ENCODE measurements at places on chromosomes 3 and 15.

DNA sequence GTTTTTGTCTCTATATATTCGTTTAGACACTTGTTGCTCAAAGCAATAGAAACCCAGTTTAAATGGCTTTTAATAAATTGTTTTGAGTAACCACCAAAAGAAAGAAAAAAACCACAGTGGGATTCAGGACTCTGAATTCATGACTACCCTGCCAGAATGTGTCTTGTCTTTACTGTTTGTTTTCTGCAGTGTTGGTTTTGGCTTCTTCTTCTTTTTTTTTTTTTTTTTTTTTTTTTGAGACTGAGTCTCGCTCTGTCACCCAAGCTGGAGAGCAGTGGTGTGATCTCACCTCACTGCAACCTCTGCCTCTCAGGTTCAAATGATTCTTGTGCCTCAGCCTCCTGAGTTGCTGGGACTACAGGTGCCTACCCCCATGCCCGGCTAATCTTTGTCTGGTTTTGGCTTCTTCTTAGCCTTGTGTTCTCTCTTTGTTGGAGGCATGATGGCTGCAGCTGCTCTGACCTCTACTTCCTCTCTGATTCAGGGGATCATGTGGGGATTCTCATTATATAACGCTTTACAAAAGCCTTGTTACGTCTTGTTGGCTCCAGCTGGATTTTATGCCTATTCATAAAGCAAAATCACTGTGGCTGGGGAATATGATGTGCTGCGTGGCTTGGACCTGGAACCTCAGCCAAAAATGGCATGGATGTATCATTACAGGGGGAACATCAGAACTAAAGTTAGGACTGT is 54.0 kb downstream of the PLS1 start:
- no peak for DNase-seq

DNA sequence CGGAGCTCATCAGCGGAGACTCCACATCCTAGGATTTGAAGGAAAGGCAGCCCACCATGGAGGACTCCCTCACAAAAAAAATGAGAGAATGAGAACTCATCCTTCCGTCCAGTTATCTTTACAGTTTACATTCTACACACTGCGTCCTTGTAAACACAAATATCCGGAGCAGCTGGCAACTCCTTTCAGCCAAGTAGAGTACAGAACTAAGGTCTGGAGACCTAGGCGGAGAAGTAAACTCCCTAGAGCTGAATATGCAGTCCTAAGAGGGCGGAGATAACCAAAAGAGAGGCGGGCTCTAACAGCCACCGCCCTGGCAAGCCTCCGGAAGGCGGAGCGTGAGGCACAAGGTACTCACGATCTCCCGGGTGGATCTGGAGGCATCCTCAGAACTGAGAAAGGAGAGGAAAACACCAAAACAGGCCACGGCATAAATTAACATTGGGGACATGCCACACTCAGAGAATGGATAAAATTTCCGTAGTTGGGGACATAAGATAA is 924 bp upstream of the SIN3A start:
- DNase-seq: peak; percentile 67

GRCh38 chr3:76035117-76035516 is 249.8 kb upstream of the ZNF717 start:
- no peak for DNase-seq

- DNase-seq: no peak
Measured at GRCh38 chr3:43187836-43188479, 82.1 kb upstream of the POMGNT2 start.

- DNase-seq: no peak
Measured at GRCh38 chr3:173983343-173983742, 585.8 kb downstream of the NLGN1 start.

- DNase-seq: no peak
Measured at GRCh38 chr3:15355086-15355485, 22.7 kb upstream of the SH3BP5 start.

DNA sequence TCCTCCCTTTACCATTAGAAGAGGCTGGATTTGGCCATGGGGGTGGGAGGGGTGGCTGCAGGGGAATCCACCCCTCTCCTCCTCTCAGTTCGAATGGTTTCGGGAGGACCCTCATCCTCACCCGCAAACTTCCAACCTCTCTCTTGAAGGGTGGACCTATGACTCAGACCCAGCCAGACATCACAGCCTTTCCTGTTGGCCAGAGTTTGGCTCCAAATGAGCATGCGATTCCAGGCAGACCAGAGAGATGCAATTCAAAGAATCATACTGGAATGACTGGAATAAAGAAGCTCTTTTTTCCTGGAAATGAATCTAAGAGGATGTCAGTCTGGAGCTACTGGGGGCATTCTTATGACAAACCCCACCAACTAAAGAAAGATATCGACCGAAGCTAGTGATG is 516.7 kb upstream of the MDFIC2 start:
- no peak for DNase-seq

- no peak for DNase-seq
Measured at GRCh38 chr3:71771126-71771525, 13.8 kb downstream of the PROK2 start.
